NCI-H1105 treated with DMSO at 0.1 percent for 48 hours (cell line): ENCODE measurements at places on chromosomes 16 and 17.
A peak's percentile ranks its signal among the peaks of the same experiment; 100 is the strongest.

GRCh38 chr17:27551701-27552248 is 79.2 kb upstream of the LGALS9 start:
- no peak for DNase-seq

DNA sequence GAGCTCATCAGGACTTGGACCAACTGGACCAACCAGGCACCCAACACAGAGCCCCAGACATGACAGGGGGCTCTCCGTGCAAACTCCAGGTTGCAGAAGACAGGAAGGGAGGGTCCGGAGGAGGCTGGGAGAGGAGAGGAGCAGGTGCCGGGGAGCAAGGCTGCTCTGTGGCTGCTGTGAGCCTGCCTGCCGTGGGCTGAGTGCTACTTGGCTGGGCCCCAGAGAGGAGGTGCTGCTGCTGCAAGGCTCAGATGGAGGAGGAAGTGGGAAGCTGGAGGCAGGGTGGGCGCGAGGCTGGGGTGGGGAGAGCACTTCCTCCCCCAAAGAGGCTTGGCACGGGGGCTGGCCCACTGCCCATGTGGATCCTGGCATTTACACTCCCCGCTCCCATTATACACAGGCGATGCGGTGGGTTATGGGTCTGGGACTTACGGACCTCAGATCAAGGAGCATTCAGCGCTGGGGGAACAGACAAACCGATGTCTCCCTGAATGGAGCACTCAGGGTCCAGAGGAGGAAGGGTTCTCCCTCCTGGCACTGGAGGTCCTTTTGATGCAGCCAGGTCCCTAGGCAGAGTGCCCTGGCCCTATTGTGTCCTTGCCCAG is 15.9 kb downstream of the EPOP start:
- no peak for DNase-seq

GRCh38 chr17:33292201-33292980 is 704 bp downstream of the ASIC2 start:
- peak; percentile 32 for DNase-seq

DNA sequence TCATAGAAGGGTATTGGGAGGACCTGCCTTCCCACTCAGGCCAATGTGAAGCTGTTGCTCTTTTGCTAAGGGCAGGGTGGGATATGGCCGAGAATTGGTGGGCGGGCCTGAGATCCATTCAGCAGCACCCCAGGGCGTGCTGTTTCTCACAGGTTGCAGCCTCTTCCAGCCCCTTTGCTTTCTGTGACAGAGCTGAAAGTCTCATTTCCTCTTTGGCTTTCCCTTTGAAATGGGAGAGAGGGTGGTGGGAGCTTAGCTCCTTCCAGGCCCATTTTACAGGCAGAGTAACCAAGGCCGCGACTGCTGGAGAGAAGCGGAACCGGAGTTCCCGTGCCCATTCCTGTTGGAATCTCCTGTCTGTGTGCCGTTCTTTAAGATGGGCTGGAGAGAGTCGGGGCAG is 183.0 kb downstream of the RAB11FIP4 start:
- DNase-seq = no peak

- DNase-seq = no peak
Observed at GRCh38 chr16:86029131-86029741, 130.3 kb downstream of the IRF8 start.

DNA sequence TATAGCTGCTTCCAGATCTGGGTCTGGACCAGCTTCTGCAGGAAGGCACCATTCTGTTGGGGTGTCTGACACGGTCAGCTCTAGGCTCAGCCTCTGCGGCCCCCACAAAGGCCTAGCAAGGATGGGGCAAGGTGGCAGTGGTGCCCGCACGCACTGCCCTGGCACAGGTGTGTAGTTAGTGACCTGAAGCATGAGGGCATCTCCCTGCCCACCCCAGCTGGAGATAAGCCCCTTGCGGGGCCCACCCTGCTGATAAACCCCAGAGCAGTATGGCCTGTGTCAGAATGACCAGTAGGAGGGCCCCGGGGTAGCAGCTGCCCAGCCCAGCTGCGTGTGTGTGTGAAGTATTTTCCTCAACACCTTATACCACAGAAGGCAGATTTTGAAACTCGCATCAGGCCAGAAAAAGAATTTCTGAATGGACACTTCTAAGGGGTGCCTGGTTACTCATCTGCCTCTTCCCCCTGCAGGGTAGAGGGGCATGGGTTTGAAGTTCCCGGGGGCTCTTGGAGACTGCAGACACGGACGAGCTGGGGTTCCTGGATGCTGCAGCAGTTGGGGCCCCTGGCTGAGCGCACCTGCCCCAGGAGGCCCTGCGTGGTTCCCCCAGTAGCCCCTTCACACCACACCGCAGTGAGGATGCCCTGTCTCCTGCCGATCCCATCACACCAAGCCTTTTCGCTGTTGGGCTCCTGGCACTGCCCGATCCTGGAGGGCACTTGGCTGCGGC is 4.5 kb downstream of the ARHGDIA start:
- DNase-seq = no peak
